Fibroblast of skin of right quadriceps (primary cell): ENCODE measurements at places on chromosomes 6 and 20.

DNA sequence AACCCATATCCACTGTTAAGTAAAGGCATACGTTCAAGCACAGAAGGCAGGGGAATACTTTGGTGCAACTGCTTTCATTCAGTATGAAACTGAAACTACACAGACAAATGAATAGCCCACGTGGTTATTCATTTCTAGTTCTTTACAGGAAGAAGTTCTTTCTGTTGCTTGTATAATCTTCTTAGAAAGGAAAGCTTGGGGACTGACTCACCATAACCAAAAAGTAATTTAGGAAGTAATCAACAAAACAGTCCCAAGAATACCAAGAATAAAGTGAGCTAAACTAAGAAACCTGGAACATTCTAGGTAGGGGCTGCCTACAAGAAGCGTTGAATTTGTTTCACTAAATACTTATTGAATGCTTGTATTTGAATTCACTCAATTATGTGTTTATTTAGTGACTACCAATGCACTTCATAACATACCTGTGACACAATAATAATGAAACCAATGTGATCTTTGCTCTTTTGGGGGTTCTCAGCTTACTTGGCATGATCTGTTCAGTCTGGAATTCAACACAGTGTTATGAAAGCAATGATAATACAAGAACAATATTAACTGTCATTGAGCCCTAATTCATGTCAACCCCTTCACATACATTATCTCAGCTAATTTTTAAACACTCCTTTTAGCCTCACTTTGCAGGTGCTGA lies 25.1 kb upstream of the KIAA0408 start:
- peak; percentile 59 for DNase-seq

DNA sequence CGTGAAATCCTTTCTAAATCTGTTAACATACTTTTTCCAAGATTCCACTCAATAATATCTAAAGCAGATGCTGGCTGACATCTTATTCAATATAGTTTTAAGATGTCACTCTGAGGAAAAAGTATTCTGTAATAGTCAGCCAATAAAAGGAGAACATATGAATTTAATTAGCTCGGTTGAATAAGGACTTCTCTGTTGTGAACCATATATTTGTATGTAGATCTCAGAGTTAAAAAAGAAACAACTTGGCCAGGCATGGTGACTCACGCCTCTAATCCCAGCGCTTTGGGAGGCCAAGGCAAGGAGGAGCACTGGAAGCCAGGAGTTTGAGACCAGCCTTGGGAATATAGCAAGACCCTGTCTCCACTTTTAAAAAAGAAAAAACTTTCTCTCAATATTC lies 7.4 kb upstream of the CD24 start:
- DNase-seq, result peak; percentile 81

DNA sequence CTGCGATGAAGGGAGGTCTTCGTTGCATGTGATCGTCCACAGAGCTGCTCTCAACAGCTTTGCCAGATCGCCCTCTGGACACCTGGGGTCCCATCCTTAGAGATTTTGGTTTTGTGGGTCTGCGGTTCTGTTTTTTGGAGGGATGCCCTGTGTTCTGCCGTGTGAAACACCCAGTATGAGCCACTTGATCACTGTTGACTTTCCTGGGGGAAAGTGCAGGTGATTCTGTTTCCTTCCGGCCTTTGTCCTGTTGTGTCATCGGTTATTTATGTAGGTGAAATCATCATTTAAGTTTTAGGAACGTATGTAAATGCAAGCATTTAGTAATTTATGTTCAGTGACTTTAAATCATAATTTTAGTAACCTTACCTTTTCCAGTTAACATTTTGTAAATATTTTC lies 56.4 kb upstream of the SLC22A1 start:
- DNase-seq, result no peak

- no peak for DNase-seq
Measured at GRCh38 chr20:40675599-40676221, 13.3 kb downstream of the MAFB start.

- DNase-seq, result no peak
Measured at GRCh38 chr20:3712279-3712873, at the start of gene SIGLEC1. SIGLEC1 (minus strand) TSS chr20:3712600; CDS start chr20:3707128, 5,472 bp downstream.

DNA sequence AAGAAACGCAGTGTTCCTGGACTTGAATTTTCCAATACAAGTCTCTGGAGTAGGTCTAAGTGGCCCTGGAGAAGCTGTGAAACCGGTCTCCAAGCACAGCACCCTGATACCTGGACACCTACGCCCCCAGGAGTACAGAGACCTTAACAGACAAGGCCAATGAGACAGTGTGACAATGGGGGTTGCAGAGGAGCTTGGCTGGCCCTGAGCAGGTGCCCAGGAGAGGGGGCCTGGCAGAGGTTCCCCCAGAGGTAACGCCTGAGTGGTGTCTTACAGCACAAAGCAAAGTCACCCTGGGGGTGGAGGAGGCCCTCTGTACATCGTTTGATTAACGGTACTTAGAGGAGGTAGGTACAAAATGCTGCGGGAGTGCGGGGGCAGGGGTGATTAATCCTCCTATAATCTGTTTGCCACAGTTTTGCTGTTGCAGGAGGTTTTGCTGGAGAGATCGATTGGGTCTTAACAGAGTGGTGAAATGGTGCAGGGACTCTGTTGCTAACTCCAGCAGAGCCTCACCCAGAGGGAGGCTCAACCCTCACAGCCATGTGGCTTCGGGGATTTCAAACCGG lies 37.3 kb upstream of the APCDD1L start:
- no peak for DNase-seq

DNA sequence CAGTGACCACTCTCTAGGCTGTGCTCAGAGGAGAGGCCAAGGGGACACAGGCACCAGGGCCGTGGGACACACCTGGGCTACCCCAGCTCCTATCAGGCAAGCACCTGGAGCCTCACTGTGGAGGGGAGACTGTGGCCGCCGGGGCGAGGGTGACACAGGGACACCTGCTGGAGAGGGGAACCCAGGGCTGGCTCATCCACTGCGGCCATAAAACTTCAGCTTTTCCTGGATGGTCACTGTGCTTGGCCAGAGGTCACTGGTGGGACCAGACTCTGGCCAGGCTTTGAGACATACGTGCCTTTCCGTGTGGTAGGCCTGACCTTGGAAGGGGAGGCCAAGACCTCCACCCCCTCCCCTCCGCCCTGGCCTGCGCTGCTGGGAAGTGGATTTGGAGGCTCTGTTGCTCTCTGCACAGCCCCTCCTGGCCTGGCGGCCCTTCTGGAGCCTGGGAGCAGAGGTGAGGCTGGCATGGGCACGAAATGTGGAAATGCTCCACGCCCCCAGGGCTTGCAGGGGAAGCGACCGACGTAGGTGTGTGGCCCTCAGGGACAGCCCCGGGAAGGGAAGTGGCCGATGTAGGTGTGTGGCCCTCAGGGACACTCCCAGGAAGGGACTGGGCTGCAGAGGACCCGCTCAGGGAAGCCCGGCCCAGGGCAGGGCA lies 42.9 kb upstream of the BHLHE23 start:
- no peak for DNase-seq

DNA sequence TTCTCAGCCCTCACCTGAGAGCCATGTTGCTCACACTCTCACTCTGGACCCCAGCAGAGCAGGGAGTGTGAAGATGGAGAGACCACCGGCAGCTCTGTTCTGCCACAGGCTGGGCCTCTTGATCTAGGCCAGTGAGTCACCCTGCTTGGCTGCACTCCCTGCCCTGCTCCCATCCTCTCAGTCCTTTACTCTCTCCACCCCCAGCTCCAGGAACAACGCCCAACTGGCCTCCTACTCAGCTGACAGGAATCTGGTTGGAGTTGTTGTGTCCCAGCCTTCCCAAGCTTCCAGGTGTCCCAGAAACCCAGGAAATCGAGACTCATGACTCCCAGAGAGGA lies at the start of gene PSORS1C1:
Gene PSORS1C1, plus strand, starts transcription at position 260 of the 338 bp plus-strand sequence. CDS start 14,833 bp downstream, outside the sequence.
- DNase-seq, result peak; percentile 96

- peak; percentile 67 for DNase-seq
Measured at GRCh38 chr6:166736634-166737033, 109.6 kb upstream of the RPS6KA2 start.

DNA sequence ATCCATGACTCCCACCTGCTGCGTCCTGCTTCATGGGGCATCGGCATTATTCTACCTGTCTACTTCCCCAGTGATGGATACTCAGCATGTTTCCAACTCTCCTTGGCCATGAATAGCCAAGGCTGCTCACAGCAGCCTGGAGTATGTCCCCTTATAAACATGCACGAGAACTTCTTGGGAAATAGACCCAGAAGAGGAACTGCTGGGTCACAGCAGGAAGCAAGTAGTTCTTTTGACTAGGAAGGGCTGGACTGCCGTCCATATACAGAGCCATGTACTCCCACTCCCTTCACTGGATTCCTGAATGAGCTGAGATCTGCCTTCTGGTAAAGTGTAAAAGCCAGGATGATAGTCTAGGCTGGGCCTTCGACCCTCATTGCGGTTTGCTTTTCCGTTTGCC lies 106.3 kb upstream of the KCNK16 start:
- no peak for DNase-seq

DNA sequence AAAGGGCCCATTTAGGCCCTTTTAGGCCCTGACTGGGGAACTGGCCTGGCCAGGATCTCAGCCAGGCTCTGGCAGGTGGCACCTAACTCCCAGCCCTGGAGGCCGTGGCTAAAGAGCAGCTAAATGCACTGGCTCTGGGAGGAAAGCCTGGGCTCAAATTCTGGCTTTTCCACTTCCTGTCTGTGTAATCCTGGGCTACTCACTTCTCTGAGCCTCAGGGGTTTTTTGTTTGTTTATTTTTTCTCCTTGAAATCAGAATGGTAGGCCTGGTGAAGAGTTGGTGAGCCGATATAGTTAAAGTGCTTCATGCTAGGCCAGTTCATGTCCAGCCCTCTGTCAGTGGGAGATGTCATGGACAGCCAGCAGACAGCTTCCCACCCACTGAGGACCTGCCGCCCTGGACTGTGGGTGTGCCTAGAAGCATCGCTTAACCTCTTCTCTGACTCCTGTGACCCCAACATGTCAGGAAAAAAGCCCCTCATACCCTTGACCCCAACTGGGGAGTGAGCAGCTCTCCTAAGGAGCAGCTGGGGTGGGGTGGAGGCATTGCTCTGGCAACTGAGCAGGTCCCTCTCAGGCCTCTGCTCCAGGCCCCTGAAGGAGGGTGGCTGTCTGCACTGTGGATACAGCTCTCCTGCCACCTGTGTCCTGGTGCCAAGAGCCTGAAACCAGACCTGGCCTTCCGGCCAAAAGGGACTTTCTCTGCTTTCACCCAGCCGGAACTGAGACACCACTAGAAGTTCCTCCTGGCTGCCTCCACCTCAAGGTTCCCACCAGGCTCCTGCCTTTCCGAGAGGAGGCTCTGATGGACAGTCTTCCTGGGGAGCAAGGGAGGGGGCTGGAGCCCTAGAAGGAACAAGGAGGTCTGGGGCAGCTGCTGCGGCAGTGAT lies 57.2 kb upstream of the MYL9 start:
- DNase-seq, result no peak

GRCh38 chr20:50819349-50819748 lies 24.5 kb downstream of the BCAS4 start:
- DNase-seq, result no peak

GRCh38 chr20:46708172-46708860 lies 1.1 kb upstream of the SLC2A10 start:
- DNase-seq, result no peak

- no peak for DNase-seq
Measured at GRCh38 chr6:24610672-24611071, 35.3 kb downstream of the KIAA0319 start.

DNA sequence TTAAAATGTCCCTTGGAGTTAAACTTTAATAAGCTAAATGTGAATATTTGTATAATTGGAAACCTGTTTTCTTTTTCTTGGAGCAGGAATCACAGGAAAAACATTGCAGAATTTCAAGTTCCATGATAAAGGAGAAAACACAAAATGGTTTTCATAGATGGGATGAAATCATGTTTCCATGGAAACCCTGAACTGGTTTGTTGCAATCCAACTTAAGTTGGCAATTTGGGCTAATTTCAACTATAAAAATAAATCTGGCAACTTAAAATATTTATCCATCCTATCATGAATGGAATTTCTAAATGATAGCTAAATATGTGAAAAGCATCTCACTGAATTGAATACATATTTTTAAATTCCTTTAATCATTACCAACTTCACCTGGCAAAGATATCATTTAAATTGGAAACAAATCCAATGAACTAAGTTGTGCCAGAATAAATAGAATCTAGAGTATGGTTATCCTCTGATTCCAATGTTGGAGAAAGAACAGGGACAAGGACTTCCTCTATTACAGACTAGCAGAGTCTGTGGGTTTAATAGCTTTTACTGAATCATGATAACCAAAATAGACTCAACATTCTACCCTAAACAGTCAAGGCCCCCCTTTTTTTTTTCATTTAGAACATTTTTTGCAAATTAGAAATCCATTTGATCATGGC lies 33.2 kb downstream of the COL21A1 start:
- DNase-seq, result no peak

GRCh38 chr6:40320947-40321346 lies 266.2 kb downstream of the LRFN2 start:
- no peak for DNase-seq
